ENCODE measurements at places on chromosomes 13 and 19.
A peak's percentile ranks its signal among the peaks of the same experiment; 100 is the strongest.

- peak; percentile 94 for DNase-seq
These were observed 15.1 kb downstream of the CCDC124 start for GRCh38 chr19:17947815-17948513.

DNA sequence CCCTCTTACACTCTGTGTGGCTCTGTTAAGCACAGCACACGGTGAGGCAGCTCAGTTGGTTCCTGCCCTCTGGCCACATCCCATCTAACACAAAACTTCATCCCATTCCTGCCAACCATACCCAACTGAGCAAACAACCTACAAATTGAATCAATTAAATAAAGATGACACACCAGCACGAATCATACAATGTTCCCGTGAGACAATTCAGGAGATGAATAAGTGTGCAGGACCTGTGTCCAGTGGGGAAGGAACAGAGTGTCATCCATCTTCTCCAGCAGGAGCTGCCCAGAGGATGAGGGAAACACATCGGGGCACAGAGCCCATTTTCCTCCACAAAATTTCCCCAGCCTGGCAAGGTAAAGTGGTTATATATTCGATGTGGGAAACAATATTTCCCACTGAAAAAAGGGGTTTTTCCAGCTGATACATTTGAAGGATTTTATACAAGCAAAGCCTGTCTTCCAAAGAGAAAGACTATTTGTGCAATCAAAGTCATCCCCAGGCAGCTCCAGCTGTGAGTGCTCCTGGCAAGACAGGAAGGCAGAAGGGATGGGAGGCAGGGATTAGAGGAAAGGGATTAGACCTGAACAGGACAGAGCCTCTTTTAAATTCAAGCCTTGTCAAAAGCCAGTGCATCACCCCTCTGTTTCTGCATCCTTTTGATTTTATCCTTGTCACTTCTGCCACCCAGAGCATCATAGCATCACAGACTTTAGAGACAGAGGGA lies 240.2 kb downstream of the LHFPL6 start:
- no peak for DNase-seq

GRCh38 chr19:38731654-38732301 lies 12.5 kb downstream of the CAPN12 start:
- no peak for DNase-seq

DNA sequence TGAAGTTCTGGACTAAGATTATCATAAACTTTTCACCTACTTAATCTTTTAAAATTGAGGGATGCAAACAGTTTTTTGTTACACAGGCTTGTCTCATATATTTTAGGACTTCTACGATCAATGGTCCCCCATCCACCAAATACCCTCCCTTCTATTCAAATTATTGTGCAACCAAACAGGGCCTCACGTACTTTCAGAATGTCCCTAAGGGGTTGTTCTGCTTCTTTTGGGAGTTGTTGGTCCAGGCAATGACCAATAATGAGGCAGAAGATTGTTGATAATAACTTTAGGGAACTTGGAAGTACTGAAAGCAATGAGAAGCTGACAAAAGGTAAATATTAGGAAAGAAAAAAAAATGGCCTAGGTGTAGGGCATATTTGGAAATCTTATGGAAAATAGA lies 2.9 kb downstream of the DNAJC15 start:
- no peak for DNase-seq

DNA sequence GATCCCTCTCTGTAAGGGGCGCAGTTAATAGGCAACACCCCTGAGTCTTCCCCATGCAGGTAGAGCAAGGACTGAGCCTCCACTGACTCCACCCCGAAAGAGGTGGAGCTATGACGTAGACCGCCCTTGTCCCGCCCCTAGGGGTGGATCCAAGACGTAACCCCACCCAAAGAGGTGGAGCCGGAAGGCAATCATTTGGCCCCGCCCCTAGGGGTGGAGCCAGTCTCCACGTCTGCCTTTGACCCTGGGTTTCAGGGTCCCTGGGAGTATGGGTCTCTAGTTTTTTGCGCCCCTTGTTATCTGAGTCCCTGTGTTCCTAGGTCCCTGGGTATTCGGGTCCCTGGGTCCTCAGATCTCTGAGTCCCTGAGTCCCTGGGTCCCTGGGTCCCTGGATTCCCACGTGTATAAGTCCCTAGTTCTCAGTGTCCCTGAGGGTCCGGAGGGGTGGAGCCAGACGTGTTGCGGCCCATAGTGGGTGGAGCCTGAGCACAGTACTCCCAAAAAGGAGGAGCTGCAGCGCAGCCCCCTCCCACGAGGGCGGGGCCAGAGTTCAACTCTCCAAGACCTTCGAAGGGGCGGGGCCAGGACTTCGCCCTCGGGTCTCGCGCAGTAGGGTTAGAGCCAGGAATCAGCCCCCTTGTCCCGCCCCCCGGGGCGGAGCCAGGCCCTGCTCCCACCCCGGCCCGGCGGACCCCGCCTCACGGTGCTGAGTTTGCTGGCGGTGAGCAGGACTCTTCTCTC lies 5.3 kb downstream of the DENND1C start:
- DNase-seq, result peak; percentile 63

GRCh38 chr13:99312493-99312883 lies 5.3 kb upstream of the GPR183 start:
- peak; percentile 73 for DNase-seq

GRCh38 chr19:13633109-13633508 lies 126.8 kb upstream of the CACNA1A start:
- DNase-seq, result no peak

GRCh38 chr13:29840585-29840984 lies 9.8 kb downstream of the UBL3 start:
- DNase-seq, result no peak

- no peak for DNase-seq
These were observed 660.9 kb downstream of the LIG4 start for GRCh38 chr13:107554460-107554859.

- DNase-seq, result no peak
These were observed 1108.4 kb upstream of the PCDH20 start for GRCh38 chr13:62524061-62524460.

GRCh38 chr13:111518161-111518792 lies 197.8 kb downstream of the TEX29 start:
- no peak for DNase-seq

- DNase-seq, result no peak
These were observed 2117.6 kb downstream of the PCDH9 start for GRCh38 chr13:65112531-65112941.

DNA sequence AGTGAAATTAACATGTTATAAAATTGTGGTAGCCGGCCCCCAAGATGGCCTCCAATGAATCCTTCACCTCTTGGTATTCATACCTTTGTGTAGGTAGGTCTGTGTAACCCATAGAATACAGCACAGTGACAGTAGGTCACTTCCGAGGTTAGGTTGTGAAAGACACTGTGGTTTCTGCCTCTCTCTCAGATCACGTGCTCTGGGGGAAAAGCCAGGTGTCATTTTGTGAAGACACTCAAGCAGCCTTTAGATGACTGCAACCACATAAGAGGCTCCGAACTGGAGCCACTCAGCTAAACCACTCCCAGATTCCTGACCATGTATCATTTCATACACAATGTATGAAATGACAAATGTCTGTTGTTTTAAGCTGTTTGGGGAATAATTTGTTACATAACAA lies 9.8 kb upstream of the USPL1 start:
- DNase-seq, result no peak

GRCh38 chr13:29448174-29448573 lies 147.3 kb downstream of the SLC7A1 start:
- DNase-seq, result no peak

GRCh38 chr13:49877629-49878218 lies 58.4 kb downstream of the SPRYD7 start:
- DNase-seq, result no peak
